Pancreas (tissue), 10 donors: ENCODE measurements at places on chromosomes 12 and 14.

DNA sequence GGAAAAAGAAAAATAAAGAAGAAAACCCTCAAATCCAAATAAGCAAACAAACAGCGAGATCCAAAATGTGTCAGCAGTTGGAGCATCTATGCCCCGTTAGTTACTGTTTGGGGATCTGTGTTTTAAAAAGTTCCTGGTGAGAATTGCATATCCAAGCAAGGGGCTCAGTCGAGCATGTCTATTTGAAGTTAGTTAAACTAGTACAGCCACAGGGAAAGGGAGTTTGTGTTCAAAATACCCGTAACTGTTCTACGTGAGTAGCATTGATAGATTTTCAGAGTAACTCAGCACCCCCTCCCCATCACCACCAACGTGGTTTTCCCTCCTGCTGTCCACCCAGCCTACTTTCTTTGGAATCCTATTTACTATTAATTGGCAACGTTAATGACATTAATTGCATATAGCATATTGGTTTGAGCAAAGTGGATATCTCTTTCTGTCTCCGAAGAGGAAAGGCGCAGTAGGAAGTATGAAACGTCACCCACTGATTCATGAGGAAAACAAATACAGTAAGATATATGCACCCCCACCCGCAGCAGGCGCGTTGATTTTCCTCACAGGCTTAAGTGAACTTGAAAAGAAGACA, 1.5 kb downstream of the NPAS3 start:
- peaks cover 5% of the 10 kb centered on the region for H3K27me3 ChIP-seq
- DNase-seq = no peak
- H3K36me3 ChIP-seq = no peaks in the 10 kb centered on the region
- no peaks in the 10 kb centered on the region for H3K4me1 ChIP-seq
- peak overlapping the region; percentile 51 for H3K4me3 ChIP-seq

- no peak overlapping the region for H3K27ac ChIP-seq
- H3K36me3 ChIP-seq = no peaks in the 10 kb centered on the region
- no peak for DNase-seq
- H3K4me3 ChIP-seq = no peak overlapping the region
- H3K27me3 ChIP-seq = no peaks in the 10 kb centered on the region
- peaks cover 6% of the 10 kb centered on the region for H3K4me1 ChIP-seq
These were observed 7.8 kb downstream of the NIN start for GRCh38 chr14:50823051-50823761.

GRCh38 chr12:77847680-77848431, 17.2 kb downstream of the NAV3 start:
- no peak for DNase-seq
- H3K4me3 ChIP-seq = no peak overlapping the region
- peaks cover 4% of the 10 kb centered on the region for H3K4me1 ChIP-seq
- no peaks in the 10 kb centered on the region for H3K27me3 ChIP-seq
- no peak overlapping the region for H3K27ac ChIP-seq

DNA sequence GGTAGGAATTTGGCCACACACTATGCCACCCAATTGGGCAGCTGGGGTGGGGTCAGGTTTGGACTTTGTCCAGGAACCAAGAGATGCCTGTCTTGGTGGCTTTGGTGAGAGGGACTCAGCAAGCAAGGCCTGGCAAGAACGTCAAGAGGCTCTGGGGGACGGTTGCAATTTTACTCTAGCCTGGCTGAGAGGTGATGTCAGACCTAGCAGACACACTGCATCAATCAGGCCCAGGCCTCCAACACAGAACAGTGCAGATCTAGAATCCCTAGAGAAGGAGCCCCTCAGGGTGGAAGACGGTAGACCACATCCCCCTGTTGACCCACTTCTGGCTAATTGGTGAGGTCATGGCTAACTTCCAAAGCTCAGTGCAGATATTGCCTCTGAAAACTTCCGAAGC, 1.6 kb upstream of the UNC119B start:
- H3K27ac ChIP-seq = no peak overlapping the region
- no peaks in the 10 kb centered on the region for H3K27me3 ChIP-seq
- no peak for DNase-seq
- peaks cover 3% of the 10 kb centered on the region for H3K4me1 ChIP-seq
- no peak overlapping the region for H3K4me3 ChIP-seq

DNA sequence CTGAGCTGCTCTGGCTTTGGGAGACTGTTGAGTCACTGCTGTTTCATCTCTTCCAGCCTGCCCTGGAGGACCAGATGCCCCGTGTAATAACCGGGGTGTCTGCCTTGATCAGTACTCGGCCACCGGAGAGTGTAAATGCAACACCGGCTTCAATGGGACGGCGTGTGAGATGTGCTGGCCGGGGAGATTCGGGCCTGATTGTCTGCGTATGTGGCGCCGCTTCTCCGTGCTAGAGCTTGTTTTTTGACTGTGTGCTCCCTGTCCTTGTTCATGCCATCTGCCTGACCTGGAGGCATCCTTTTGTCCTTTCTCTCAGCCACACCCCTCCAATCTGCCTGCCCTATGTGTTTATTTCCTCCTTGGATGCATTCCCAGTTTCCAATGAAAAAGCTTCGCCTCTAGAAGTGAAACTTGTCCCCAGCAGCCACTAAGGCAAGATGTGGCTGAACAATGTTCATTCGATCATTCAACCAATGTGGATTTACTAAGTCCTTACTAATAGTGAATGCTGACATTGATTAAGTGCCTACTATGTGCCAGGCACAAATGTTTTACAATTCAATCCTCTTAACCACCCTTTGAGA, 98.6 kb downstream of the NT5DC3 start:
- no peaks in the 10 kb centered on the region for H3K4me1 ChIP-seq
- DNase-seq = no peak
- no peak overlapping the region for H3K4me3 ChIP-seq
- no peaks in the 10 kb centered on the region for H3K27me3 ChIP-seq
- H3K36me3 ChIP-seq = no peaks in the 10 kb centered on the region
- H3K27ac ChIP-seq = no peak overlapping the region

DNA sequence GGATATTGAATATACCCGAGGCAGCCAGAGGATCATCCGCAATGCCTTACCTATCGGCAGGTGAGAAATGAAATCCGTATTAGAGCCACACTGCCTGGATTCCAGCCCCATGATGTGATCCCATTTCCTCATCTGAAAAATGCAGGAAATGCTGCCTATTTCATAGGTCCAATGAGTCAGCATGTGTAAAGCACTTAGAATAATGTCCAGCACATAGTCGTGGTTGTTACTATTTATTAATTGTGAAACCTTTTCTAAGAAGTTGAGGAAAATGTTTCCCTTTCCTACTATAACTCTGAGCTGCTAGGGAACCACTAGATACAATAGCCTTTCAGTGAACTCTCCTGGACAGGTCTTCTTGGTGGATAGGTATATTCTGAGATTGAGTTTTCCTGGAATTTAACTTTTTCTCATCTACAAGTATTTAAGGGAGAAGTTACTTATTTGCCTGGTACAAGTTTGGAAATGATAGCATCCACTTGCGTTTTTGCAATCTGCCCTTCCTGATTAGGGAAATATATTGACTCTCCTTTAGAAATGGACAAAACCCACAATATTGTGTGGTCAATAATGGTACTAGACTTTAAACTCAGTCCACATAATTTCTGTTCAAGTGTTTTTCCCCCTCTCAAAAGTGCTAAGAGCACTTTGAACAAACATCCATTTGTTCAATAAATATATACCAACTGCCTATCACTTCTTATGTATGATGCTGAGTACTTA, 12.2 kb downstream of the POLR3B start:
- H3K4me3 ChIP-seq = no peak overlapping the region
- no peaks in the 10 kb centered on the region for H3K4me1 ChIP-seq
- no peak for DNase-seq
- H3K27ac ChIP-seq = no peak overlapping the region
- peaks cover 8% of the 10 kb centered on the region for H3K36me3 ChIP-seq

DNA sequence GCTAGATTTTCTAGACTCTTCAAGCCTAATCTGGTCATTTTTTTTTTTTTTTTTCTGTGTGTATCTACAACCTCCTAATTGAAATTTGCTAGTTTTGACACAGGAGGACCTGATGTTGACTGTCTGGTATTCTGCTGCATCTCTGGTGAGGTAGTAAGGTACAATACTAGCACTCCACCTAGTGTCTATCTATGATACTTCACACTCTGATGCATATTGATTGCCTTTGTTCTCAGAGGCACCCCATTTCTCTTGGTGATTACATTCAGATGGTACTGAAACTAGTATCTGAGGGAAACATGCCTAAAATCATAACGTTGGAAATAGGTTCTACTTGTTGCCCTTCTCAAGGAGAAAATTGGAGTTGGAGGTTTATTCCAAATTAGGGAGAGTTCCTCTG, 930.5 kb upstream of the NOVA1 start:
- no peaks in the 10 kb centered on the region for H3K36me3 ChIP-seq
- H3K27ac ChIP-seq = no peak overlapping the region
- H3K4me1 ChIP-seq = no peaks in the 10 kb centered on the region
- DNase-seq = no peak
- no peaks in the 10 kb centered on the region for H3K27me3 ChIP-seq

DNA sequence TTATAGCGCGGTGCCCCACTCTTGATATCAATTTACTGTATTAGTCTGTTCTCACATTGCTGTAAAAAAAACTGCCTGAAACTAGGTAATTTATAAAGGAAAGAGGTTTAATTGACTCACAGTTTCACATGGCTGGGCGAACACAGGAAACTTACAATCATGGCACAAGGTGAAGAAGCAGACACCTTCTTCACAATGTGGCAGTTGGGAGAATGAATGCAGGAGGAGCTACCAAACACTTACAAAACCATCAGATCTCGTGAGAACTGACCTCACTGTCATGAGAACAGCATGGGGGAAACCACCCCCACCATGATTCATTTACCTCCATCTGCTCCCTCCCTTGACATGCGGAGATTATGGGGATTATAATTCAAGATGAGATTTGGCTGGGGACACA, 42.3 kb downstream of the FBXO34 start:
- H3K27ac ChIP-seq = no peak overlapping the region
- no peaks in the 10 kb centered on the region for H3K27me3 ChIP-seq
- no peak for DNase-seq
- peaks cover 2% of the 10 kb centered on the region for H3K36me3 ChIP-seq
- no peak overlapping the region for H3K4me3 ChIP-seq

GRCh38 chr12:34625116-34625515, 602.8 kb downstream of the ALG10 start:
- H3K4me1 ChIP-seq = no peaks in the 10 kb centered on the region
- no peaks in the 10 kb centered on the region for H3K36me3 ChIP-seq
- DNase-seq = no peak
- H3K4me3 ChIP-seq = no peak overlapping the region
- H3K27me3 ChIP-seq = no peaks in the 10 kb centered on the region

GRCh38 chr14:31578792-31579501, 17.7 kb downstream of the NUBPL start:
- no peaks in the 10 kb centered on the region for H3K27me3 ChIP-seq
- no peak overlapping the region for H3K27ac ChIP-seq
- H3K36me3 ChIP-seq = no peaks in the 10 kb centered on the region
- no peaks in the 10 kb centered on the region for H3K4me1 ChIP-seq
- DNase-seq = no peak

DNA sequence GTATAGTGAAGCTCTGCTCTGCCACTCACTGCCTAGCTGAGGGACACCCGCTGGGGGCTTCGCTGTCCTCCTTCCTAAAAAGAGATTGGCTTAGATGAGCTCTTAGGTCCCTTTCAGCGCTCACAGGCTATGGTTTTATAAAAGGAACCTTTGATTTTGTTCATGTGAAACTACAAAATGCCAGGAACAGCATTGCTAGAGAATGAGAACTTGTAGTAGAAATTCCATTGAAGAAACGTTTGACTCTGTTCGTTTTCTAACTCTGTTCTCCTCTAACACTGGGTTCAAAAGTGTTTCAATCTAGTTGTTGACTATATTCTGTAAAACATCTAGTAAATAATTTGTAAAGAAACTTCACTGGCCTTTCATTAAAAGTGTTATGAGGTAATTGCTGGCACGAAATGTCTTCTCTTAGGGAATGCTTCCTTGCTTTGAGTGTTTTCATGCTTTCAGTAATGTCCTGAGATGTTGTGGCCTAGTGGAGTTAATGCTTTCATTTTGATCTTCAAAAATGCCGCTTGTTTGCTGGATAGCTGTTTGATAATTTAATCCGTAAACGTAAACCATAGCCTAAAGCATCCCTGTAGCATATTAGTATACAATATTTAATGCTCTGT, 1.6 kb downstream of the MARK3 start:
- H3K27me3 ChIP-seq = no peaks in the 10 kb centered on the region
- no peak for DNase-seq
- peak overlapping the region; percentile 98 for H3K27ac ChIP-seq
- peak overlapping the region; percentile 97 for H3K4me3 ChIP-seq

- H3K36me3 ChIP-seq = no peaks in the 10 kb centered on the region
- peaks cover 11% of the 10 kb centered on the region for H3K4me1 ChIP-seq
- peak overlapping the region; percentile 55 for H3K4me3 ChIP-seq
- no peaks in the 10 kb centered on the region for H3K27me3 ChIP-seq
These were observed 202.8 kb downstream of the TTC8 start for GRCh38 chr14:89027097-89027740.
